ENCODE measurements at places on chromosomes 6 and 20.

- DNase-seq, result no peak
Observed at GRCh38 chr20:24350923-24351368, 118.5 kb upstream of the SYNDIG1 start.

DNA sequence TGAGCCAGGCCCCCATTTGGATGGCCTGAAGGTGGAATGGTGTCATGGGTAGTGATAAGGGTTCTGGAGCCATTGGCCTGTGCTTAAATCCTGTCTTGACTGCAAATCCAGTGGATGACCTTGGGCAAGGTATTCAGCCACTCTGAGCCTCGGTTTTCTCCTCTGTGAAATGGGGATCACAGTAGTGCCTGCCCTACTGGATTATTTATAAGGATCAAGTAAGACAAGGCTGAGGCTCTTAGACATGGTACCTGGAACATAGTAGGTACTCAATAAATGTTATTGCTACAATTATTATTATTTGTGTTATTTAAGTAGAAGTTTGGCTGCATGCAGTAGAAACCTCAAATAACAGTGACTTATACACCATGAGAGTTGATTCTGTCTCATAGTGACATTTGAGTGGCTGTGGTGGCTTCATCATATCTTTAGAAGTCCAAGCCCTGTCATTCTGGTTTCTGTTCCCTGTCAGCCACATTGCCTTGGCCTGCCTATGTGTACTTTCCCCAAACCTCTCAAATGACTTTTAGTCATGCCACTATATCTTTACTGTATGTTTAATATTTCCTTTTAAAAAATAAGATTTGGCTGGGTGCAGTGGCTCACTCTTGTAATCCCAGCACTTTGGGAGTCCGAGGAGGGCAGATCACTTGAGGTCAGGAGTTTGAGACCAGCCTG, 37.6 kb upstream of the CHMP4B start:
- DNase-seq, result no peak

DNA sequence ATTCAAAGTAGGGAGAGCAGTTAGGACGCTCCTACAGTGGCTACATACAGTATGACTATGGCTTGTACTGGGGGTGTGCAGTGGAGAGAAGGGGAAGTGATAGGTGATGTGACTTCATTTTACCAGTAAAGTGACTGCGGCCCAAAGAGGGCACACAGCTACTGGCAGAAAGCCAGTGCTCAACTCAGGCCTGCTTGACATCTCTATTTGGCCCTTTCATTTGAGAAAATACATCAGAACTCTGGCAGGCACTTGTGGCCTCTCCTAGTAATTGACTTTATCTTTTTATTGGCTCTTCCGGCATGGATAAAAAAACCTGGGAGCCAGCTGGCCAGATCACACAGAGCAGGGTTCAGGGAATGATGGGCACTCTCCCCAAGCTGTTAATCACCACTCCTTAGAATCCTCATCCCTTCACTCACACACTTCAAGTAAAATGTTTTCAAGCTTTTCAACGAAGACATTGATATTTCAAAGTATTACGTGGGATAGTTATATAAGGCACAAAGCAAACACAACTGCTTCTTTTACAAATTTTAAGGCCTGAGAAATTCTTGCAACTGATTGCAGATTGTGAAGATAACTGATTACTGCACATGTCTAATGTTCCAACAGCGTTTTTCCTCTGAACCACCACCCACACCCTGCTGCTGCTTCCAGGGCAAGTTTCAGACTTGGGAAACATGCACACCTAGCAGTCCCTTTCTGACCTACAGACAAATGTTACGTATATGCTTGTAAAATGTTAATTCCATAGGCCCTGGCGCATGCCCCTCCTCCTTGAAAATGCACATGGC, 73.5 kb downstream of the TNFRSF21 start:
- no peak for DNase-seq

DNA sequence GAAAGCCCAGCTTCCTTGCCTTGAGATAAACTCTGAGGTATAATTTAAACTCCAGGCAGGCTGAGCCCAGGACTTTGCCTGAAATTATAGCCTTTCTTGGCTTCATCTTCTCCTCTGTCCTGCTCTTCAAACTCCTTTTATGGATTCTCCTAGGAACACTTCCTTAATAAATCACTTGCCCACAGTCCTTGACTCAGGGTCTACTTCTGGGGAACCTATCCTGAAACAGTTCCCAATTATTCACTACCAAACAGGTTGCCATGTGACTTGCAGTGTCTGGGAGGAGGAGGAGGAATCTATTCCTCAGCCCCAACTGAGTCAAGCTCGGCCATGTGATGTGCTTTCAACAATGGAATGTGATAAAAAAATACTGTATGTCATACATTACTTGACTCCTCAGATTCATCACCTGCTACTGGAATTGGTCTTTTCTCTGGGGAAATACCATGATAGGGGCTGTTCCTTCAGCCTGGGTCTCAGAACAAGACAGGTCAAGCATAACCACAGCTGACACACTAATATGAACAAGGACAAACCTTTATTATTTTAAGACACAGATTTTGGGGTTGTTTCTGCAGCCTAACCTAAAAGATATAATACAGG, 20.5 kb upstream of the CDKN1A start:
- no peak for DNase-seq

- DNase-seq, result no peak
Observed at GRCh38 chr6:112780498-112781096, 433.5 kb downstream of the RFPL4B start.

Measured in CD4-positive, alpha-beta T cell treated with Interleukin-15 for 4 hours (primary cell).